Effector CD4-positive, alpha-beta T cell (primary cell): ENCODE measurements at places on chromosomes 11 and 22.

DNA sequence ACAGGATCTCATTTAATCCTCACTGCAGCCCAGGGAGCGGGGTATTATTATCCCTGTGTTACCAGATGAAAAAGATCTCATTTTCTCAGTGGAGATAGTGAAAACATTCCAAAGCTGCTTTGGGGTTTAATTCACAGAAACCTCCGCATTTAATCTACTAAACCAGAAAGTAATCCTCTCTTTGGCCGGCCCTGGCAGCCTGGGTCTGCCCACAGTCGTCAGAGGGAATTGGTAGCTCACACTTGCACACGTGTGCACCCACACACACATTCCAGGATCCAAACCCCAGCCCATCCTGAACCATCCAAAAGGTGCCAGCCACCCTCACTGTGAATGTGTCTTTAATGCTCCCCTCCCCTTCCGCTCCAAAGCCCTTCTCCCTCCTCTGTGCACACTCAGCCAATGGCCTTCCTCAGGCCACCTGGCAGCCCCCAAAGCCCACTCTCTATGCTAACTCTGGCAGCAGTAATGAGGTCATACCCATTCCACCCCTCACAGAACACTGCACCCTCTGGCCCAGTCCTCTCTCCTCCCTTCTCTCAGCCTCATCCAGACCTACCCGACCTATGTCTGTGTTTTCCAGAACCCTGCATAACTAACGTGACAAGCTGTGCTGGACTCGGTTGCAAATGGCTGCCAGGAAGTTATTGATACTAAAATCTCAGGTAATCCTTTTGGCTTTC is 466.2 kb downstream of the SOX6 start:
- DNase-seq, result no peak

GRCh38 chr22:20022978-20023613 is 2.2 kb downstream of the TANGO2 start:
- DNase-seq, result no peak

GRCh38 chr11:95123556-95123955 is 33.9 kb downstream of the ENDOD1 start:
- no peak for DNase-seq

GRCh38 chr11:64379160-64379559 is 20.2 kb downstream of the RPS6KA4 start:
- no peak for DNase-seq
